Amygdala (tissue), 56 donors: ENCODE measurements at places on chromosomes 5 and 9.

GRCh38 chr9:107175816-107176435 lies 107.2 kb upstream of the RAD23B start:
- no peak for DNase-seq

GRCh38 chr9:96327694-96328352 lies 25.8 kb upstream of the HSD17B3 start:
- DNase-seq = no peak

DNA sequence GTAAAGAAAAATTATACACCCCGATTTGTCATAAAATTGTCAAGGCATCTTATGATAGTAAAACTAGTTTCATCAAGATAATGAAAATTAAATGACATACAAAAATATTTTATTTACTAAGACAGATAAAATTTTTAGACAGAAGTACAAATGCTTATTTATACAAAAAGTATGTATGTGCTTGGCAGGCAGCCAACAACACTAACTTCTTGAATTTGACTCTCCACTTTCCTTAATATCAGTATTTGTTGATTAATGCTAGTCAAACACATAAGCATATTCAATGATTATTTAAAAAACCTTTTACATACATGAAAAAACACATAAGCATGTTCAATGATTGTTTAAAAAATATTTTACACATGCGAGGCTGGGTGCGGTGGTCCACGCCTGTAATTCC lies 1079.9 kb upstream of the CDH6 start:
- no peak for DNase-seq

DNA sequence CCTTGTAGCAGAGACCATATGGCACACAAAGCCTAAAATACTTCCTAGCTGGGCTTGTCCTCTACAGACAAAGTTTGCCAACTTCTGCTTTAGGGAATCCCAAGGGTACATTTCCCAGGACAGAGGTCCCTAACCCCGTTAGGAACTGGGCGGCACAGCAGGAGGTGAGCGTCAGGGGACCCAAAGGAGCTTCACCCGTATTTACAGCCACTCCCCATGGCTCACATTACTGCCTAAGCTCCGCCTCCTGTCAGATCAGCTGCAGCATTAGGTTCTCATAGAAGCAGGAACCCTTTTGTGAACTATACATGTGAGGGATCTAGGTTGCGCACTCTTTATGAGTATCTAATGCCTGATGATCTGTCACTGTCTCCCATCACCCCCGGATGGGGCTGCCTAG lies 88.5 kb upstream of the TRPM3 start:
- no peak for DNase-seq

DNA sequence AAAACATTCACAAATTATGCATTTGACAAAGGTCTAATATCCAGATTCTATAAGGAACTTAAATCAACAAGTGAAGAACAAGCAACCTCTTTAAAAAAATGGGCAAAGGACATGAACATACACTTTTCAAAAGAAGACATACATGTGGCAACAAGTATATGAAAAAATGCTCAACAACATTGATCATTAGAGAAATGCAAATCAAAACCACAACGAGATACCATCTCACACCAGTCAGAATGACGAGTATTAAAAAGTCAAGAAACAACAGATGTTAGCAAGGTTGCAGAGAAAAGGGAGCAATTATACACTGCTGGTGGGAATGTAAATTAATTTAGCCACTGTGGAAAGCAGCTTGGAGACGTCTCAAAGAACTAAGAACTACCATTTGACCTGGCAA lies 38.9 kb upstream of the TNFSF15 start:
- no peak for DNase-seq

DNA sequence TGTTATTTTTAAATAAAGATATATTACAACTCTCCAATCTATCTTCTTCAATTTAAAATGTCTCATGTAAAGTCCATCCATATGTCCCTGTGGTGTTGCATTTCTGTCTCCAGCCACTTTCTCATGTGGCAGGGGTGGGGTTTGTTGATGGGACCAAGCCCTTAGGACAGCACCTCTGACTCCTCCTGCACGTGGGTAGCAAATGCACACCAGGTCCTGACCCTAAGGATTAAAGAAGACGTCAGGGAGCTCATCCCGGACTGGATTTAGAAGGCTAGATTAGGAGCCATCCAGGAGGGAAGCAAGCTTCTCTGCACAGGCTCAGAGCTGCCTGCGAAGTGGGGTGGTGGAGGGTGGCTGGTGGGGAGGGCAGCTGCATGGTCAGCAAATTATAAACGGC lies 38.9 kb upstream of the FAM120AOS start:
- DNase-seq = no peak

DNA sequence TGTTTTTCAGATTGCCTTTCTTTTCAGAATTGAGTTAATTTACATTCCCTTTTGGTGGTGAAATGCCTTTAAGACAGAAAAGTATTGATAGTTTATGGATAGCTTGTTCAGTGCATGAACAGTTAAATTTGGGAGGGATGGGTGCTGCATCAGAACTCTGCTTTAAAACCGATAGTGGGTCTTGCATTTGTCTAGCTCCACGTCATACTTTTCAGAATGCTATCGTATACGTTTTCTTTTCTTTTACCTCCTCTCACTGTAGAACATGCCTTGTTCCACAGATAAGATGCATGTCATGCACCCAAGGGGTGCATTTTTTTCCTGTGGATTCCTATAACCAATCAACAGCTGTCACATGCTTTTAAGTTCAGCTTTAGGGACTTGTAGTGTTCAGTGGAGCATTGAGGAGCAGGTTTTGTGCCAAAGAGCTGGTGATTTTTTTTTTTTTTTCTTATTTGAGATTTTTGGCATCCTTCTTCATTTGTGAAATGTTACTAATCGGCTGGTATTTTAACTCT lies 2.3 kb downstream of the SLC44A1 start:
- DNase-seq = no peak

DNA sequence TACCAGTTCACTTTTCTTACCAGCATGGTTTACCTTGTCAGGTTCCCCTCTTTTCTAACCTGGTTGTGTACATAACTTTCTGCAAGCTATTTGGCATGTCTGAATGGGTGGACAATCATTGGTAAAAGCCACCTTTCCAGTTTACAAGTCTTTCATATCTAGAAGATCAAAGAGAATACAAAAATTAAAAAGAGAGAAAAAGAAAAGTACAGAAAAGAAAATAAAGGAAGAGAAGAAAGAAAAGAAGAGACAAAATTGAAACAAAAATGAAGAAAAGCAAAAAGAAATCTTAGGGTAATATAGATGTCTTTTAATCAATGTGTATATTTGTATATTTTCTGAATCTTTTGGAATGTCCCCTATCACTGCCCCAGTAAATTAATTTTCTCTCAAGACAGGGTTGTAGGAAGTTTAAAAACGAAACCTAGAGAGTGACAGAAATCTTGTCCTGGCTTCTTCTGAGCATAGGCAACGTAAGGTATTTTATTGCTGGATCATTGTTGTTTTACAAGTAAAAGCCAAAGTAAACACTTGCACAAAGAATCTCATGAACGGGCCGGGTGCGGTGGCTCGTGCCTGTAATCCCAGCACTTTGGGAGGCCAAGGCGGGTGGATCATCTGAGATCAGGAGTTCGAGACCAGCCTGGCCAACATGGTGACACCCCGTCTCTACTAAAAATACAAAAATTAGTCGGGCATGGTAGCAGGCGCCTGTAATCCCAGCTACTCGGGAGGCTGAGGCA lies 98.7 kb upstream of the IFNE start:
- no peak for DNase-seq

GRCh38 chr5:157479166-157479565 lies 19.2 kb downstream of the NIPAL4 start:
- DNase-seq = no peak

- DNase-seq = no peak
Observed at GRCh38 chr5:32326216-32326772, 13.6 kb upstream of the MTMR12 start.

DNA sequence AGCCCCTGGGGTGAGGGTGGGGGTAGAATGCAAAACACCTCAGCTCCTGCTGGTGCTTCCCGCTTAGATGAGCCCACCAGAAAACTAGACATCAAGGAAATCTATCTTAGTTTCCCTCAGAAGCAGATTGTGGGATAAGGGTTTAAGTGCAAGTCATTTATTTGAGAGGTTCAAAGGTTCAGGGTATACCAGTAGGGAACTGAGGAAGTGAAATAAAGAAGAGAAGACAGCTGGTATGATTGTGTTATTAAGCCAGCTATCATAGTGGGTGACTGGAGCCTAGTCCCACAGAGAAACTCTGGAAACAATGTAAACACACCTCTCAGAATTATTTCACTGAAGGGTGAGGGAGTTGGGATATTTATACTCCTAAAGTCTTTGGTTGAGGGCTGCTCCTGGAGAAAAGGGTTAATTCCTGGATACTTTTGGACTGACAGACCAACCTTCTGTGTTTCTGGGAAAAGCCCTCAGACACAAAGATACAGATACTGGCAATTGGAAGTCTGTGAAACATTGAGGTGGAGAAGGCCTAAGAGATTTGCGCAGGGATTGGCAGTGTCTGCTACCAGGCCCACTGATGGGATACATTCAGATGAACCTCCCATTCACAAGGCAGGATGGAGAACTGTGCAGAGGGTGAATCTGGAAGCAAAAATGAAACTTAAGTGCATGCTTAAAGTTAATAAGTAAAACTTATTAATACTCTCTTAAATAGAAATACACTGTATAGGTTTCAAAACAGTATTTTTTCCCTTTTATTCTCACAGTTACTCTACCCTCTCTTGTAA lies 6.4 kb upstream of the DCTN4 start:
- DNase-seq = no peak

- DNase-seq = no peak
Observed at GRCh38 chr5:168550656-168551055, 21.6 kb downstream of the FBLL1 start.
